PC-3 (cell line): ENCODE measurements at places on chromosomes 6 and 20. TPM values are rescaled to one million over a fixed set of nuclear protein-coding genes. Genes with fewer than 3 reads are reported as not detected.

ACOT8 gene
- 57.4 and 58.8 TPM in 2 replicates for total RNA-seq

HCK gene
- total RNA-seq: not detected in 2 replicates

CLPSL2 gene
- total RNA-seq: not detected in 2 replicates

TDRD6 gene
- total RNA-seq: 0.07 TPM in 1 of 2 replicates, not detected in the other

ATAT1 gene
- total RNA-seq: 4.6 and 6.1 TPM in 2 replicates

HLA-DOA gene
- not detected in 2 replicates for total RNA-seq

GPX5 gene
- total RNA-seq: not detected in 2 replicates

DEF6 gene
- 37.3 and 42.8 TPM in 2 replicates for total RNA-seq

LTB gene
- total RNA-seq: 1.5 TPM in 1 of 2 replicates, not detected in the other

C6orf15 gene
- total RNA-seq: not detected in 2 replicates

TRDN gene
- not detected in 2 replicates for total RNA-seq

CNR1 gene
- total RNA-seq: not detected in 2 replicates

SIGLEC1 gene
- total RNA-seq: not detected in 2 replicates

GRM1 gene
- 0.11 TPM in 1 of 2 replicates, not detected in the other for total RNA-seq

UFL1 gene
- total RNA-seq: 10.4 and 10.9 TPM in 2 replicates
